ENCODE measurements at places on chromosomes 6 and 20.

DNA sequence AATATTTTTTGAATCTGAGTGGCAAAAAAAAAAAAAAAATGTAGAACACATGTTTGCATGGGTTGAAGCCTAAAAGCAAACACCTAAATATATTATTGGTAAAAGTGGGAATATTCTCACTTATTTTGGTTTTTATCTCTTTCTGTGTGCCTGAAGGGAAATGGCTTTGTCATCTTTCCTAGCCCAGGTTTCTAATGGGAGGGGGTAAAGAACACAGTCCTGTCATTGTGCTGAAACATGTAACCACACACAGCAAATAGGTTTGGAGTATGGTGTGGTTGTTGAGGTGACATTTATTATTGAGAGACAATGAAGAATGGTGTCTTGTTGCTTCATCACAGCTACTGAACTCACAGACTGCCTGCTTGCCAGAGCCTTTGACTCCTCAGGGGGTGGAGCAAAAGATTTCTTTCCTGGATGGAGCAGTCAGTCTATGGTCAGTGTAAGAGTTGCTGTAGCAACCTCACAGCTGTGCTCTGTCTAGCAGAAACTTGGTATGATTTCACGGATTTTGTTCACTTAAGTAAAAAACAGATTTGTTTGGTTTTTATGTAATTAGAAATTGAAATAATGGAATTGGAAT is 70.2 kb downstream of the CEP57L1 start:
- no peaks in the 10 kb centered on the region for H3K36me3 ChIP-seq
- H3K27me3 ChIP-seq = no peaks in the 10 kb centered on the region

- no peak within 1 kb of the TSS for H3K4me3 ChIP-seq
- H3K4me1 ChIP-seq = no peaks in the 10 kb centered on the region
- H3K27me3 ChIP-seq = no peaks in the 10 kb centered on the region
- H3K27ac ChIP-seq = no peak within 1 kb of the TSS
Measured at GRCh38 chr20:46651091-46651962, at the start of gene SLC13A3. Gene SLC13A3, minus strand, starts transcription at chr20:46651459. Its CDS starts 38 bp downstream, at chr20:46651421.

DNA sequence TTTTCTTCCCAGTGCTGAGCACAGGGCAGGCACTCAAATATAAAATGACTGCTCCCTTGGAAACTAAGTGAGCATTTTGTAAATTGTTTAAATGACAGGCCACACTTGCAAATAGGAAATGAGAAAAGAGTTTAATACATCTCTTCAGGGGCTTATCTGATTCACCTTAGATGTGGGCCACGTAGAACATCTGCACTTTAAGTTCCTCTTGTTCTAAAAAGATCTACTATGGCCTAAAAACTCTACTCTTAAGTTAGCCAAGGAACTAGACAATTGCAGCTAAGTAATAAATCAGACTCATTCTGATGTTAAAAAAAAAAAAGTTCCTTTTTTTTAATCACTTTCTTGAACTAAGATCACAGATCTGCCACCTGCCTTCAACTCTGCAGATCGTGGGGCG is 126.3 kb downstream of the KIF16B start:
- H3K4me1 ChIP-seq = no peaks in the 10 kb centered on the region
- H3K4me3 ChIP-seq = no peak overlapping the region
- DNase-seq = no peak
- no peaks in the 10 kb centered on the region for H3K27me3 ChIP-seq
- H3K36me3 ChIP-seq = no peaks in the 10 kb centered on the region

GRCh38 chr6:106773522-106773921 is 144.1 kb downstream of the QRSL1 start:
- no peaks in the 10 kb centered on the region for H3K36me3 ChIP-seq
- H3K27ac ChIP-seq = peak overlapping the region; percentile 85
- H3K4me1 ChIP-seq = peaks cover 22% of the 10 kb centered on the region
- peak overlapping the region; percentile 34 for H3K4me3 ChIP-seq
- peak; percentile 90 for DNase-seq
- no peaks in the 10 kb centered on the region for H3K27me3 ChIP-seq

- no peak overlapping the region for H3K4me3 ChIP-seq
- H3K36me3 ChIP-seq = no peaks in the 10 kb centered on the region
- peaks cover 42% of the 10 kb centered on the region for H3K27me3 ChIP-seq
- H3K27ac ChIP-seq = no peak overlapping the region
- H3K4me1 ChIP-seq = no peaks in the 10 kb centered on the region
- DNase-seq = no peak
Measured at GRCh38 chr6:165732696-165733488, 69.9 kb upstream of the PDE10A start.

DNA sequence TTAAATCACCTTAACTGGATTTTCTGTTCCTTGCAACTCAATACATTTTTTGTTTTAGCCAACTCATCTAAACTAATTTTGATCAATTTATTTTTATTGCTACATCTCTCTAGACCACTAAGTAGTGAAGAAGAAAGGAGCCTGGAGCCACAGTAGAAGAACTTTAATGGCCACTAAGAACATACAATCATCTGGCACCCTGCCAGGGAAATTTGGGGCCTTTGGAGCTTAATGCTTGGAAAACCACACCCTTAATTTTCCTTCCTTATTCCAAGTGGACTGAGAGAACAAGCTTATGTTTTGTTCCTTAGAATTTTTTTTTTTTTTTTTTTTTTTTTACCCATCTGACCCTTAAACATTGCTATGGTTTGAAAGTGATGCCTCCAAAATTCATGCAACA is 12.0 kb upstream of the GMDS start:
- no peak overlapping the region for H3K27ac ChIP-seq
- H3K27me3 ChIP-seq = no peaks in the 10 kb centered on the region
- H3K4me3 ChIP-seq = no peak overlapping the region

- H3K27me3 ChIP-seq = no peaks in the 10 kb centered on the region
- H3K27ac ChIP-seq = no peak overlapping the region
- no peaks in the 10 kb centered on the region for H3K36me3 ChIP-seq
- no peak for DNase-seq
- H3K4me3 ChIP-seq = no peak overlapping the region
Measured at GRCh38 chr6:15194453-15194852, 51.4 kb upstream of the JARID2 start.

- H3K27me3 ChIP-seq = no peaks in the 10 kb centered on the region
- DNase-seq = no peak
- H3K27ac ChIP-seq = no peak overlapping the region
- no peak overlapping the region for H3K4me3 ChIP-seq
- peaks cover 58% of the 10 kb centered on the region for H3K4me1 ChIP-seq
Measured at GRCh38 chr20:22770241-22770800, 185.9 kb upstream of the FOXA2 start.

- DNase-seq = peak; percentile 95
- no peak overlapping the region for H3K4me3 ChIP-seq
- no peaks in the 10 kb centered on the region for H3K27me3 ChIP-seq
- no peaks in the 10 kb centered on the region for H3K36me3 ChIP-seq
Measured at GRCh38 chr6:10759312-10759839, 11.8 kb downstream of the TMEM14B start.

GRCh38 chr6:73712535-73713173 is 16.7 kb downstream of the CD109 start:
- 0 out of 2 replicates have a peak, but pooled peaks cover 4% of the 10 kb centered on the region for H3K36me3 ChIP-seq
- no peak overlapping the region for H3K4me3 ChIP-seq
- no peaks in the 10 kb centered on the region for H3K27me3 ChIP-seq
- DNase-seq = no peak

DNA sequence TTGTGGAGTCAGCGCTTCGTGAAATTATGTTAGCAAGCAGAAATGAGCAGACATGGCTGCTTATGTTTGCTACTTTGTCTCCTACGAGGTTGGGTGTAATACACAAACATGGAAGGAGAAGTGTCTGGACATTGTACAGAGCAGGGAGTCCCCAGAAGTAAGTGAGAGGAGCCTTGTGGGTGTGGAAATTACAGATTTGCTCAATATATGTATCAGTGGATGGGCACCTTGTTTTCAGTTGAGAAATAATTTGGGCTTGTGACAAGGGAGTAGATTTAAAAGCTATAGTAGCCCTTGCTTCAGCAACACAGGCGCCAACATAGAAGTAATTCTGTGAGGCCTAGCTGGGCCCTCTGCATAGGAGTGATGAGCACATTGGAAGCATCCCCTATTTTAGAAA is 49.2 kb downstream of the HECA start:
- no peak for DNase-seq
- no peak overlapping the region for H3K27ac ChIP-seq
- H3K4me3 ChIP-seq = no peak overlapping the region
- H3K4me1 ChIP-seq = no peaks in the 10 kb centered on the region

GRCh38 chr6:90409700-90410099 is 113.1 kb upstream of the BACH2 start:
- H3K27ac ChIP-seq = no peak overlapping the region
- no peaks in the 10 kb centered on the region for H3K36me3 ChIP-seq
- H3K27me3 ChIP-seq = no peaks in the 10 kb centered on the region

DNA sequence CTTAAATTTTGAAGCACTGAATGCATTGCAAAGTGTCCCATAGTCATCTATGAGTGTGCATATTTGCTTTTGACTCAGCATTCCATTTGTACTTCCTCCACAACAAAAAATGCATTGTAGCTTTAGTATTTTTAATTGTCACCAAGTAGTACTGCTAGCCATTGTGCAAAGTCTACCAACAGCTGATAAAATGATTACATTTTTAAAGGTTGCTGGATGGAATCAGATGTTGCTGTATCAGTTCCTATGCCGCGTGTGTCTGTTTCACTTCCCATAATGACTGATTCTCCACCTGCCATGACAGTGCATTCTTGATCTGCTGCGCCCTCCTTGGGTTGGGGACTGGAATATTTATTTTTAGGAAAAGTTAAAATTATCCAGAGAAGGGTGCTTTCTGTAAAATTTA is 41.2 kb downstream of the SLX4IP start:
- no peak for DNase-seq
- no peaks in the 10 kb centered on the region for H3K27me3 ChIP-seq
- H3K27ac ChIP-seq = no peak overlapping the region
- no peaks in the 10 kb centered on the region for H3K4me1 ChIP-seq
- no peak overlapping the region for H3K4me3 ChIP-seq

GRCh38 chr6:154430481-154430919 is 73.9 kb upstream of the IPCEF1 start:
- no peaks in the 10 kb centered on the region for H3K4me1 ChIP-seq
- no peak for DNase-seq
- H3K27ac ChIP-seq = no peak overlapping the region
- no peaks in the 10 kb centered on the region for H3K36me3 ChIP-seq
- H3K4me3 ChIP-seq = no peak overlapping the region

DNA sequence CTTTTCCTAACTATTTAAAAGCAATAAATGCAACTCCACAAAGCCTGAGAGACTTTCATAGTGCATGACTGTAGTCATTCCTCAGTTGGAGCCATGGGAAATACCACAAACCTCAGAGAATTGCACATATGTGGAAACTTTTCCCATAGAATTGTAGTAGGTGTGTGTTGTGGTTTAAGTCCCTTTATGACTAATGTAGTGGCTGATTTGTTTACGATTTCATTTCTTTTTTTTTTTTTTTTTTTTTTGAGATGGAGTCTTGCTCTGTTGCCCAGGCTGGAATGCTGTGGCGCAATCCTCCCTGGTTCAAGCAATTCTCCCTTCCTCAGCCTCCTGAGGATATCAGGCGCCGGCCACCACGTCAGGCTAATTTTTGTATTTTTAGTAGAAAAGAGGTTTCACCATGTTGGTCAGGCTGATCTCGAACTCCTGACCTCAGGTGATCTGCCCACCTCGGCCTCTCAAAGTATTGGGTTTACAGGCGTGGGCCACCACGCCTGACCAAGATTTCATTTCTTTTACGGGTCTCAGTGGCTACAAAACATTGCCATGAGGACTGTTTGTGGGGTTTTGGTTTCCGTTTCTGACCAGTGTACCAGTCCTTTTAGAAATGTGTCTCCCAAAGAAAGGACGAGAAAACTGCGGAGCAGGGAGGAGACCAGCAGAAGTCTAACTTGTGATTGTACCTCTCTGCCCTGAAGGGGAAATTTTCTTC is 212.1 kb upstream of the MARCKS start:
- H3K4me1 ChIP-seq = peaks cover 37% of the 10 kb centered on the region
- H3K27me3 ChIP-seq = no peaks in the 10 kb centered on the region
- DNase-seq = peak; percentile 80
- no peaks in the 10 kb centered on the region for H3K36me3 ChIP-seq
- H3K27ac ChIP-seq = peak overlapping the region; percentile 11
- no peak overlapping the region for H3K4me3 ChIP-seq

GRCh38 chr6:132659082-132659481 is at the start of gene TAAR1:
Gene TAAR1, minus strand, starts transcription at chr6:132659182. Its CDS starts 13,179 bp downstream, at chr6:132646003.
- no peaks in the 10 kb centered on the region for H3K36me3 ChIP-seq
- no peak for DNase-seq
- H3K4me1 ChIP-seq = no peaks in the 10 kb centered on the region
- no peaks in the 10 kb centered on the region for H3K27me3 ChIP-seq
- H3K27ac ChIP-seq = no peak within 1 kb of the TSS

GRCh38 chr6:15293674-15294073 is 47.8 kb downstream of the JARID2 start:
- no peaks in the 10 kb centered on the region for H3K27me3 ChIP-seq
- peaks cover 12% of the 10 kb centered on the region for H3K4me1 ChIP-seq
- no peak overlapping the region for H3K4me3 ChIP-seq
- no peak overlapping the region for H3K27ac ChIP-seq
- no peak for DNase-seq
- 0 out of 2 replicates have a peak, but pooled peaks cover 2% of the 10 kb centered on the region for H3K36me3 ChIP-seq

DNA sequence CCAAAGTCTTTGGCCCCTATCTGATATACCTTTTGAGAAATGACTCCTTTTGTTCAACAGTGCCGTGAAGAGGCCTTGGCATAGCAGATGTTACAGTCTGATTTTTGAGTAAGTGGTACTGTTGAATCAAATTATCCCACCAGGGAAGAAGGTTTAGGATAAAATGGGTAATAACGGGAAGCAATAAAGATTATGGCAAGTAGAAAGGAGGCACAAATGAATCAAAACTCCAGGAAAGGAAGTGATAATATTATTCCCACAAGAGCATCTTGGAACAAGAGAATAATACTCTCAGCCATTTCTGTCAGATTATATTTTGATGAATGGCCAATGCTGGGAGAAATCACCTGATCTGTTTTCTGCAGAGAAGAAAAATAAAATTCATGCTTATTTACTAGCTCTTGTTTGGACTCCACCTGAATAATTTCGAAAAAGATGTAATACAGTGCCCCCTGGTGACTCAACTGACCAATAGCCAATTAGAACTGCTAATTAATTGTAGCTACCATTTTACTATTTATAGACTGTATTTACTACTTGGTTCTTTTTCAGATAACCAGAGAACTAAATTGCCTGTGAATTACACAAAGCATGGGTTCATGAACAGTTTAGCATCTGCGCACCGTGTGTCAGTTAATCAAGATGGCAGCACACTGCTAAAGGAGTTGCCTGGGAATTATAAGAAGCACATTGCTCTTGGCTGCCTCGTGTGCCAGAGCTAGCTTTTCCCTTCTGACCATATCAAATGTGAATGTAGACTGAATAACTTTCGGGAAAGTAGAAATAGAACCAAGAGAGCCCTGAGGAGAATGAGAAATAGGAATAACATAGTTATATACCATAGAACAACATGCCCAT is 78.5 kb upstream of the TRDN start:
- no peak overlapping the region for H3K27ac ChIP-seq
- DNase-seq = peak; percentile 38
- no peak overlapping the region for H3K4me3 ChIP-seq
- no peaks in the 10 kb centered on the region for H3K4me1 ChIP-seq
- H3K36me3 ChIP-seq = no peaks in the 10 kb centered on the region

Measured in PC-9 (cell line).